SK-MEL-5 (cell line): ENCODE measurements at places on chromosomes 16 and 17. TPM values are rescaled to one million over a fixed set of nuclear protein-coding genes. Genes with fewer than 3 reads are reported as not detected.

Gene GINS2
- 9.8 and 10.9 TPM in 2 replicates for total RNA-seq

- no peak for DNase-seq
Observed at GRCh38 chr17:52201767-52202519, 43.4 kb upstream of the CA10 start.

Gene TMEM238L
- not detected in 2 replicates for total RNA-seq

GRCh38 chr17:78342449-78343186 is 17.3 kb downstream of the SOCS3 start:
- DNase-seq, result no peak
